ENCODE measurements at places on chromosomes 12 and 14.

DNA sequence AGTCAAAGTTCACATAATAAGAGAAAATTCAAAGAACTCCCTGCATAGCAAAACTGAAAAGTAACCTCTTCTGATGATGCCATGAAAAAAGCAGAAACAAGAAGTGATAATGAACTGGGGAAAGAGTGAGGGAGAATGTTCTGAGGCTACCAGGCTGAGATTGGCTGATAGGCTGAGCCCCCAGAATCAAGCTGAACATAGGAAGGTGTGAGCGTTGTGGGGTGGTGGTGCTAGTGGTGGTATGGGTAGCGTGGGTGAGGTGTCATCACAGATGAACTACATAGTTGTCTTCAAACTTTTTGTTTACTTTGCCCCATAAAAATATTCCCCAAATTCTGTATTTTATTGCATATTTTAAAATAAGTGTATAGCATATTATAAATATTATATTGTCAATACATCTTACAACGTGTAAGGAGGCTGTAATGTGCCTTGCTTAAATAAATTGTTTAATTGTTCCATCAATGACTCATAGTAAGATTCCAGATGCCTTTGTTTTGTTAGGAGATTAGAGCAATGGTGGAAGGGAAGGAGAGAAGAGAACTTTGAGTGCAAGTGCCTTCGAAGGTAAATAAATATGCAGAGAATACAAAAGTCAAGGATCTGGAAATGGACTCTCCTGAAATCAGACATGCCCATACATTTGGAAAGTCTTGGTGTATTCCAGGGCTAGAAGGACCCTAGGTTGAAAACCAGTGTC, 15.8 kb upstream of the CFAP54 start:
- no peak for DNase-seq

DNA sequence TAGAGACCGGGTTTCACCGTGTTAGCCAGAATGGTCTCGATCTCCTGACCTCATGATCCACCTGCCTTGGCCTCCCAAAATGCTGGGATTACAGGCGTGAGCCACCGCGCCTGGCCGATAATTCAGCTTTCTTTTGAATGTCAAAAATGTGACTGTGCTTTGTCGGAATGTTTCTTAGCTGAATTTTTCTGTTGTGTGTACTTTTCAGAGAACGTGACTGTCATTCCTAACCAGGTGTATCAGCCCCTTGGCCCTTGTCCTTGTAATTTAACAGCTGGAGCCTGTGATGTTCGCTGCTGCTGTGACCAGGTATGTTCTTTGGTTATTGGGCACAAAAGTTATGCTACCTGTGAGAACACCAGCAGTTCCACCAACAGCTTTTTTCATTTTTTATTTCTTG, 8.1 kb downstream of the TCTN2 start:
- no peak for DNase-seq

GRCh38 chr12:118827606-118828005, 153.7 kb upstream of the SRRM4 start:
- no peak for DNase-seq

DNA sequence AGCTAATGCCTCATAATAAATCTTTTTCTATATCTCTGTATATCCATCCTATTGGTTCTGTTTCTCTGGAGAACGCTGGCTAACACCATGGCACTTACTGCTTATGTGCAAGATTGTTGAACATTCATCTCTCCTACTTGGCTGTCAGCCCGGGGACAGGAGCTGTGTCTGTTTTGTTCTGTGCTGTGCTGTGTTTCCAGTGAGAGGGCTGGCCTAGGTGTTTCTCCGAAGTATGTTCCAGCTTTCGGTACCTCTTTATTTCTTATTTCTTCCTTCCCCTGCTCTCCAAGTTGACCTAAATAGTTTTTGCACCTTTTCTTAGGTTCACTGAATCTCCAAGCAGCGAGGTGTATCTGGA, 18.8 kb upstream of the NR4A1 start:
- no peak for DNase-seq

DNA sequence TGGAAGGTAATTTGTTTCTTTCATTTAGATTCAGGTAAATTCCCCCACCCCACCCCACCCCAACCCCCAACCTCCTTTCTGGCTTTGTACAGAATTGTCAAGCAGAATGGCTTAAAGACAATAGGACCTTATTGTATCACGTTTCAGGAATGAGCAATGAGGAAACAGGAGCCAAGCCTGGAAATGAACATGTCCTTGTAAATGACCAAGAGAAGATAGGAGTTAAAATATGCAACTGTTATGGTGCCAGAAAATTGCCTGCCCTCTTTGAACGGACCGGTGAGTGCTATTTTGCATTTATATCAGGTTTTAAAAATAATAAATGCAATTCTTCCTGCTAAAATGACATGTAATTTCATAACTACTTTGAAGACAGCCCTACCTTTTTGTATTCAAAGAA, 141.6 kb upstream of the PELI2 start:
- no peak for DNase-seq

DNA sequence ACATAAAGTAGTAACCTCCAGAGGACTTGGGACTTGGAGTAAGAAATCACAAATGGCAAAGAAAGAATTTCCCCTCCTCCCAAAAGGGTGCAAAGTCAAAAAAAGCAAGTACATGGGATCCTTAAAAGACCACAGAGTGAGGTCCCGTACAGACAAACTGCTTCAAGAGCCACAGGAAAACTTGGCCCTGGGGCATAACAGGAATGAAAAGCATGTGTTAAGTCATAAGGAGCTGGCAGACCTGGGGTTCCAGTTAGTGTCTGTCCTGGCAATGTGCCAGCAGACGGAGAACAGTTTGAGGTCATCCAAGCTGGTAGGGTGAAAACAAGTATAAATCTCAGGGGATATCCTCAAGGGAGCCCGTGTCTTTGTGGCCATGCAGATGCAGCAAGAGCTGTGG, 73.2 kb downstream of the HSD17B6 start:
- no peak for DNase-seq

DNA sequence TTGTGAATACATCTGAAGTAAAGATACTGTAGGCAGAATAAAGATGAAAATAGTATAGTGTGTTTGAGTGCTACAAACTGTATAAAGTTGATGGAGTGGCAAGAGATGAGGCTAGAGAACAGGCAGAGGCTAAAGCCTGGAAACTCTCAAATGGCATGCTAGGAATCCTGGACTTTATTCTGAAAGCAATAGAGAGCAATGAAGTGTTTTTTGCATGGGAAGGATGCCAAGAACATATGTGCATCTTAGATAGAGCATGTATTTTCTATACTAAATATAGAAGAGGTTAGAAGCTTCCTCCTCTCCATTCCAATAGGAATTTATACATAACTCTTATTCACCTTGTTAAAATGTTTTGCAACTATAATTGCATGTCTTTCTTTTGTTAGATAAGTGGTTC, 86.3 kb upstream of the TMTC2 start:
- no peak for DNase-seq

DNA sequence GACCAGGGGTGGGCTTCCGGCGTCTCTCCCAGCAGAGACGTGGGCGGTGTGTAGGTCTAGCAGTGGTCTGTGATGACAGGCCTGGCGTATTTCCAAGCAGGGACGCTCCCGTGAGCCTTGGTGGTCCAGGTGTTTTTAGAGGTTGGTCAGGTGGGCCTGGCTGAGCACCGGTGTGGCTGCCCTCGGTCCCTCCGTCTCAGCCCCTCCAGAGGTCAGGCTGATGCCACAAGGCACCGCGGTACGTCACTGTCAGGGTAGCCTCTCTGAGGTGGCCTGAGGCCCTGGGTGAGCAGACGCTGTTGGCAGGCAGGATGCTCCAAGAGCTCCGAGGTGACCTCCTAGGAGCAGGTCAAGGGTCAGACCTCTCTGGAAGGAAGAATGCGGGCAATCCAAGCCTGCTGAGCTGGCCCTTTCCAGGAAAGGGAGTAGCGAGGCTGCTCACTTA, 13.6 kb downstream of the MTA1 start:
- no peak for DNase-seq

GRCh38 chr14:97137705-97138104, 340.5 kb downstream of the VRK1 start:
- DNase-seq: peak; percentile 35

DNA sequence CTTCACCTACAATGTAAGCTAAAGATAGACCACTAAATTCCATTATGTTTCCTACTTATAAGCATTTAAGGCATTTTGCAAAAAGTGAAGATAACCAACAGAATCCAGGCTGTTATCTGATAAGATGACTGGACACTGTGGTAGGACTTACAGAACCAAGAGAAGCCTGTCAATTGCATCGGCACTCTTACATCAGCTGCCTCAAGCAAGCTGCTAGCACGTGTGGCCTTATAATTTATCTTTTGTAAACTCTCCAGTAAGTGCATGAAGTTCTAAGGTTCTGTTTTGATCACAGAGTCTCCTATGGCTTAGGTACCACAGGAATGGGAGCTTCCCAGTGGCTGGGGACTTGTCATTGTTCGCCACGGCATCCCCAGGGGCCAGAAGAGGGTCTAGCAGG, 88.7 kb downstream of the TRAFD1 start:
- DNase-seq: no peak

GRCh38 chr14:25406818-25407217, 356.9 kb upstream of the STXBP6 start:
- peak; percentile 20 for DNase-seq

- no peak for DNase-seq
These were observed 3.1 kb upstream of the GPRC5D start for GRCh38 chr12:12954878-12955625.

GRCh38 chr12:103401421-103401820, 94.3 kb downstream of the C12orf42 start:
- DNase-seq: no peak

DNA sequence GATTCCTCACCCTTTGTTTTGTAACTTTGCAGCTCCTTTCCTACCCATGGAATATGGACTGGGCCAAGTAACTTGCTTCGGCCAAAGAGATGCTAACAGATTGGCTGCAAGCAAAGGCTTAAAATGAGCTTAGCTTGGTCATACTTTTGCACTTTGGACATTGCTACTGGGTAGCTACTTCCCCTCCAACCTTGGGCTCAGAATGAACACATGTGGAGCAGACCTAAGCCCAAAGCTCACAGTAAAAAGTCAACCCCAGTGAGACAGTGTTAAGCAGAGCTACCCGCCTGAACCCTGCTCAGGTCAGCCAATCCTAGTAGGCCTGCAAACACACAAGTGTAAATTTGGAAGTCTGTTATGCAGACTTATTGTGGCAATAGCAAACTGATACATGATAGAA, 14.6 kb downstream of the KICS2 start:
- no peak for DNase-seq

GRCh38 chr12:46214668-46215436, 54.0 kb downstream of the SLC38A1 start:
- peak; percentile 91 for DNase-seq
